ENCODE measurements at places on chromosomes 7 and 10. TPM values are rescaled to one million over a fixed set of nuclear protein-coding genes. Genes with fewer than 3 reads are reported as not detected.

Gene ANKRD22
- 0.16 TPM for total RNA-seq

Gene PKD2L1
- not detected for total RNA-seq

Gene STRA8
- not detected for total RNA-seq

Gene ASCC1
- 33.8 TPM for total RNA-seq

Gene JAZF1
- total RNA-seq: 21.3 TPM

Gene ZSWIM8
- 102 TPM for total RNA-seq

Gene CLDN3
- not detected for total RNA-seq

Gene PIK3CG
- total RNA-seq: not detected

Gene VSTM4
- total RNA-seq: 71.4 TPM

Gene FAM200A
- 5.5 TPM for total RNA-seq

Gene C10orf67
- 0.16 TPM for total RNA-seq

Gene POM121
- total RNA-seq: 8.0 TPM

Gene EN2
- total RNA-seq: not detected

Gene CCDC6
- total RNA-seq: 38.7 TPM

Gene IFIT1B
- under 0.01 TPM for total RNA-seq

Gene CACNA2D1
- total RNA-seq: 34.0 TPM

Gene NRG3
- total RNA-seq: not detected

Gene TEX47
- not detected for total RNA-seq
